GOT3 (cell line): ENCODE measurements at places on chromosomes 6 and 20.

- DNase-seq: no peak
These were observed 222.9 kb downstream of the PREX1 start for GRCh38 chr20:48604936-48605335.

DNA sequence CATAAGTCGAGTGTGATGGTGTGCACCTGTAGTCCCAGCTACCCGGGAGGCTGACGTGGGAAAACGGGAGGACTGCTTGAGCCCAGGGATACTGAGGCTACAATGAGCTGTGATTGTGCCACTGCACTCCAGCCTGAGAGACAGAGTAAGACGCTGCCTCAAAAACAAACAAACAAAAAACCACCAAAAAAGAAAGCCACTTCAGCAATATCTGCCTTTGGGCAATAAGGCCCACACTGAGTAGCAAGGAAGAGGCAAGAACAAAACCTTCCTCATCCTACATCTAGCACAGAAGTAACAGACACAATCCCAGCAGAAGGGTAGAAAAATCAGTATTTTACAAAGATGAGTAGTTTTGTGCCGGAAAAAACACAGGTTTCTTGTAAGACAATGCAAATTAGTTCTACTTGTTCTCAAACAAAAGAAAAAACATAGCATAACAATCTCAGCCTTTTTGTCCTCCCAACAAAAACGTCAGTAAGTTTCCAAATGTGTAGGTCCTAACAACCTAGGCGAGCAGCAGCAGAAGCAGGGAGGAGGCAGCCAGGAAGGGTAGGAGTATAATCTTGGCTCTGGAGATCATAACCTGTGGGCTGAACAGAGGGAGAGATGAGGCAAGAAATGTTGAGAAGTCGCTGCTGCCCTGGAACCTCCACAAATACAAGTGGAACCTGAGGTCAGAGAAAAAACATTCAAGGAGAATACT is 5.7 kb downstream of the PPP1R10 start:
- DNase-seq: no peak

DNA sequence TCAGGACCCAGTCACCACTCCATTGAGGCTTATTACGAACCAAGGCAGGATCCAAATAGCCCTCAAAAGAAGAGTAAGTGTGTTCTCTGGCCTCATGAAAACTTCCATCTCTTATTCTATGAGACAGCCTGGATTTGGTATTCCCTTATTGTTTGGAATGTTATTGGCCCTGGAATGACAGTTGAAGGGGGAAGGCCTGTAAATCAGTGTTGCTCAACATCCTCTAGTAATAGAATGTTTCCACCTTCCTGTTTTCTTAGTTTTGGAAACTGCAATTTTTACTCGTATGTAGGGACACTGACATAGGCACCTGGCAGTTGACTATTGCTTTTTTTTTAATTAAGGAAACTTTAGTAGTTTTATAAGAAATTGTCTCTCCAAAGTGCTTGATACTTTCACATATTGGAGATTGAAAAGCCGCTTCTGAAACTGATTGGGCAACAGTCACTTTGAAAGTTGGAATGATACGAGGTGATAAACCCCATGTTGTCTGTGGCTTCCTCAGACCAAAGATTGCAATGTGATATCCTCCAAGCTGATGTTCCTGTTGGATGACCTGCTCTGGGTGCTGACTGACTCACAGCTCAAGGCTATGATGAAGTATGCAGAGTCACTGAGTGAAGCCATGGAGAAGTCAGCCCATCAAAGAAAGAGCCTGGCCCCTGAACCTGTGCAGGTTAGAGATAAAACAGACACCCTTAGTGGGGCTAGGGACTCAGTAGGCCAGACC is 43.1 kb downstream of the BLTP3A start:
- DNase-seq: no peak

- no peak for DNase-seq
These were observed 26.2 kb downstream of the CTCFL start for GRCh38 chr20:57498425-57499400.

DNA sequence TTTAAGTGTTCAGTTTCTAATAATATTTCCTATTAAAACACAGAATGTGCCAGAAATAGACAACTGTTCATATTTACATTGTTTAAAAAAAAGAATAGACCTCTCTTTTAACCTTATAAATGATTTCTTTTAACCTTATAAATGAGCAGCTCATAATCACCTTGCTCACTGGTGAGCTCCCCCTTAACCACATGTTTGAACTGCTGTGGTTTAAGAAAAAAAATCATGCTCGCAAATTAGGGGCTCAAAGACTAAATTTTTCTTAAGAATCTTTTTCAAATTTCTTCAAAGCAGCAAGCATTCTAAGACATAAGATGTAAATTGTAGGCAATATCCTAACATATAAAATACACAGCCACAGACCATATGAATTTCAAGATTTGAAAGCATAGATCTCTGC is 32.8 kb downstream of the FAM8A1 start:
- no peak for DNase-seq

- DNase-seq: no peak
These were observed 35.5 kb upstream of the NXT1 start for GRCh38 chr20:23315099-23315498.

DNA sequence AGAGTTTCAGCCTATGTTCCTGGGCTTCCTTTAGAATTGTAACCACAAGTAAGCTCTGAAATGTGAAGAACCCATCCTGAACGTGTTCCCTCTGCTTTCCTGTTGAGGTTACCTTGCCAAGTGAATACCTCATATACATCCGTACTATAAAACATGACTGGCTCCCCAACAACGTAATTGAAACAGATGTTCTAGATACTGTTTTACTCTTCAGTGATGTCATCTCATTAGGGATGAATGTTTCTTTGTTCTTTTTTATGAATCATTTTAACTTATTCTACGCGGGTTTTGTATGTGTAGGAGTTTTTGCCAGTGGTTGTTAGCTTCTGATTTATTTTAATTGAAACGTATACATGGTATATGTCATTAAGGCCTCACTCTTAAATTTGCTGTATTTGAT is 166.8 kb downstream of the SAMD5 start:
- no peak for DNase-seq

GRCh38 chr20:51199920-51200319 is 177.0 kb upstream of the KCNG1 start:
- no peak for DNase-seq

GRCh38 chr6:149963462-149964307 is at the start of gene ULBP1:
ULBP1 (plus strand) TSS chr6:149963943; CDS start chr6:149964050, 107 bp downstream.
- no peak for DNase-seq

DNA sequence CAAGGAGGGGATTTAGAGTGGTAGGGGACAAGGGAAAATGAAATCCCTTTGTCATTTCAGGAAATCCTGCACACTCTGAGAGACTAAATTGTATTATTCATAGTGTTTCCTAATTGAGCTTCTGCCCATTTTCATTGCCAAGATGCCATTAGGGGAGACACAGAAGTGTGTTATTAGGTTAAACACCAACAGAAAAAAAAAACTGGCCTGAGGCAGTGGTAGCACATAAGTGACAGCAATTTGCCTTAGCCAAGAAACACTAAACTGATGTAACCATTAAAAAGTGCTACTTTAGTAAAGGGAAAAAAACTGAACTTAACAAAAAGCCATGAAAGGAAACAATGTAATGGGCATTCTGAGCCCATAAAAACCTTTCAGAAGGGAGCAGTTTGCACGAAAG is 270.5 kb upstream of the PLN start:
- DNase-seq: no peak

- no peak for DNase-seq
These were observed 76.6 kb downstream of the TRERF1 start for GRCh38 chr6:42375007-42375635.

DNA sequence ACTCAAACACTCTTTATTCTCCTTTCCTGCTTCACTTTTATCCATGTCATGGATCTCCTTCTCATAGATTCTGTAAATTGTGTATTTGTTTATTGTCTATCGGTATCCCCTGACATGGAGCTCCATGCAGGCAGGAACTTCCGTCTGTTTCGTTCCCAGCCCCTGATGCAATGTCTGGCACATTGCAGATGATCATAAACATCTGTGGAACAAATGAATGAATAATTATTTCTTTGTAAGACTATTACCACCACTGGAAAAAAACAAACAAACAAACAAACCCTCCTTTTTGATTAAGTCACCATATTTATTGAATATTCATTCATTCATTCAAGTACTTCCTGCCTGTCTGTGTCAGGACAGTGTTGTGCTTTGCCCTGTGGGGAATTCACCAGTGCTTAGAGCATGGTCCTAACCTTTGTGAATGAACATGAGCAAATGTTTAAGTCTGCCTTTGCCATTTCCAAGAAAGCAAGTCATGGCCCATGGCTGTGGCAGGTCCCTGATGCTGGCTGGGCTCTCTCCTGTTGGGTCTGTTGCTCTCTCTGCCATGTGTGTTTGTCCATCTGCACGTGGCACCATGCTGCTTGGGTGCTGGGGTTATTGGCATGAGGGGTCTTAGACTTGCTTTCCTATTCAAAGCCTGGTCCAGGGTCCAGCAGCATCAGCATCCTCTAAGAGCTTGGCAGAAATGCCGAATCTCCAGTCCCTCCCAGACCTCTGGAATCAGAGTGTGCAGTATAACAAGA is 47.5 kb upstream of the NAA20 start:
- DNase-seq: no peak

DNA sequence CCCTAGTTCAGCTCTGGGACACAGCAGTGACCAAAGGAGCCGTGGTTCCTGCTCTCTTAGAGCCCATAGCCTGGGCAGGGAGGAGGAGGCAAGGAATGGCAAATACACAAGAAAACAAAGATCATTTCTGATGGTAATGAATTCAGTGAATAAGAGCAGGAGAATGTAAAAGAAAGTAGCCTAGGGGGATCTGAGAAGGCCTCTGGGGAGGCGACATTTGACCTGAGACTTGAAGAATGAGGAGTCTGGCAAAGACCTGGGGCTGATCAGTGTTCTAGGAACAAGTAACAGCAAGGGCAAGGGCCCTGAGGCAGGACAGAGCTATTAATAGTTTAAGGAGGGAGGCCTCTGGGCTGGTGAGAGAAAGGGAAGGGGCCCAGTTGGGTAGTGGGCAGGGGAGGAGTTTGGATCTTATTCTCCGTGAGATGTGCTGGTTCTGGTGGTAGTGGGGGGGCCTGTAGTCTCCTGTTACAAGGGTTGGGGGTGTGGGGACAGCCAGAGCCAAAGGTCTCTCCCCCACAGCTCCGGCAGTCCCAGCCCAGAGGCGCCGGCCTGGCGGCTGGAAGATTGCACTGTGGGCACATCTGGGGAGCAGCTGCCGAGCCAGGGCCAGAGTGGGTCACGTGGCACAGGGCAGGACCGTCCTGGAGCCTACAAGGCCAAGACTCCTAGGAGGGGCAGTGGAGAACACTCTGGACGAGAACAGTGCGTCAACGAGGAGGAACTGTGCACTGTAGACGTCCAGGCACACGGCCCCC is 9.3 kb upstream of the ID1 start:
- peak; percentile 79 for DNase-seq

GRCh38 chr6:55299286-55299985 is 27.8 kb upstream of the GFRAL start:
- no peak for DNase-seq

GRCh38 chr20:33812152-33812849 is 1.2 kb downstream of the CHMP4B start:
- DNase-seq: no peak

- no peak for DNase-seq
These were observed 191.3 kb upstream of the ARID1B start for GRCh38 chr6:156585859-156586258.

DNA sequence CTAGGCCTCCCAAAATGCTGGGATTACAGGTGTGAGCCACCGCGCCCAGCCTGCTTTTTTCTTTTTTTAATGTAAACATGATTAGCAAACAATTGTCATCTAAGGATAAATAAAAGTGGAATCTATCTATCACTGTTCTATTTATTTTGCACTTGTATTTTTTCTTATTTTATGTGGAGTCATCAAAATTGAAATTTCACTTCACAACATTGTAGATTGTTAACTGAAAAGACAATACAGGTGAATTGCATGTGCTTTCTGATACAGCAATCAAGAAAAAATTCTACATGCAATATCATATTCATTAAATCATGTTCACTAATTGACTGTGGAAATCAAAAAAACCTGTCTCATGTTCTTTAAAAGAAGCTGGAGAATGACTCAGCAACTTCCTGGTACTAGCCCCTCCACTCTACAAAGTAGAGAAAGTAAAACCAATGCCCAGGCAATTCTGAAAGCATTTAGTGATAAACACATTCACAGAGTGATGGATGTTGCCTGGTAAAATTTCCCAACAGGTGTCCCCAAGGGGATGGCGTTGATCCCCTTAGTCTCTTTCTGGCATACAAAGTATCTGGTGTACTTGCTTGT is 10.7 kb upstream of the RFX6 start:
- no peak for DNase-seq

DNA sequence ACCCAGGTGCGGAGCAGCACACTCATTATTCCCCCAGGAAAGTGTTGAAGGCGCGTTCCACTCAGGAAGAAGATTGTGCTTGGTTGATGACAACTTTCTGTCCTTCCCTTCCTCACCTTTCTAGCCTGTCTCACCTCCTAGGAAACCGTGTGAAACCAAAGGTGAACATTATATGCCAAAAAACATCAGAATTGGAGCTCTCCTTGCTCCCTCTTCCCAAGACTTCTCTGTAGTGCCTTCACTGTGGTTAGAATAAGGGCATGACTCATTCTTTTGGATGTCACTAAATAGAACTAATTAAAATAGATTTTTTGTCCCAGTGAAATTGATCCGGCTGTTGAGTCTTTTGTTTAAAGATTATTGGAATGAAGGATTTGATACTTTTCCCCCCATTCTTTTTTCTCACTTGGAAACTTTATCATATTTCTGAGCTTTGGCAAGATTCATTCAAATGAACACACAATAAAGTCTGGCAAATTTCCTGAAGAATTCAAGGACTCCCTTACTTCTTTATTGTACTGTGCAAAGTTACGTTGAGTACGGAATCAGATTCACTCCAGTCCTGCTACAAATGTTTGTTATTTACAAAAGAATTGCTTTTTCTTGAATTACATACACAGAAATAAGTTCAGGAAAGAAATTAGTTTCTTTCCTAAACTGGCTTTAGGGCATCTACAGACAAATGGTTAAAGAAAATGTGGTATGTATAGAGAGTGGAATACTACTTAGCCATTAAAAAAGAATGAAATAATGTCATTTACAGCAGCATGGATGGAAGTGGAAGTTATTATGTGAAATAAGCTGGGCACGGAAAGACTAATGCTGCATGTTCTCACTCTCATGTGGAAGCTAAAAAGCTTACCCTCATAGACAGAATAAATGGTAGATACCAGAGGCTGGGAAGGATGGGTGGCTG is 142.8 kb upstream of the AKAP12 start:
- DNase-seq: no peak

DNA sequence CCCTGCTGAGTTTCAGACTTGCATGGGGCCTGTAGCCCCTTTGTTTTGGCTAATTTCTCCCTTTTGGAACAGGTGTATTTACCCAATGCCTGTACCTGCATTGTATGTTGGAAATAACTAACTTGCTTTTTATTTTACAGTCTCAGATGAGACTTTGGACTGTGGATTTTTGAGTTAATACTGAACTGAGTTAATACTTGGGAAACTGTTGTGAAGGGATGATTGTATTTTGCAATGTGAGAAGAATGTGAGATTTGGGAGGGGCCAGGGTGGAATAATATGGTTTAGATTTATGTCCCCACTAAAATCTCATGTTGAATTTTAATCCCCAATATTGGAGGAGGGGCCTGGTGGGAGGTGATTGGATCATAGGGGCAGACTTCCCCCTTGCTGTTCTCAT is 99.1 kb upstream of the IRAK1BP1 start:
- DNase-seq: no peak
